H7 (cell line): ENCODE measurements at places on chromosomes 3 and 15. TPM values are rescaled to one million over a fixed set of nuclear protein-coding genes. Genes with fewer than 3 reads are reported as not detected.

The AGTR1 gene
- 0.03 and 0.30 TPM in 2 replicates for total RNA-seq

The NRROS gene
- 5.3 and 5.7 TPM in 2 replicates for total RNA-seq

The TNFAIP8L3 gene
- 0.28 and 0.41 TPM in 2 replicates for total RNA-seq

The SH2D7 gene
- not detected in 2 replicates for total RNA-seq

The OR4F15 gene
- not detected in 2 replicates for total RNA-seq

GRCh38 chr3:194810076-194810475, 124.4 kb downstream of the FAM43A start:
- DNase-seq, result no peak

DNA sequence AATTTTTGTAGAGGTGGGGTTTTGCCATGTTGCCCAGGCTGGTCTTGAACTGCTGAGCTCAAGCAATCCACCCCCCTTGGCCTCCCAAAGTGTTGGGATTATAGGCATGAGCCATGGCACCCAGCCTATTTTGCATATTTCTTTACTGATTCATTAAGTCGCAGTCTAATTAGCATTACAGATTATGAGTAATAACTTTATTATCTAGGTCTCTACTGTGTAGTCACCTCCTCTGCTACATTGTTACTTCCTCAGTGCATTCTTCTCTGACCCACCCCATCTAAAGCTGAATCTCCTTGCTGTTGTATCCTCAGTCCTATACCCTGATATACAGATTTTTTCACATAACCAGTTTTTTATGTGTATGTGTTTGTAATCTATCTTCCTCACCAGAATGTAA, 61.7 kb downstream of the TFDP2 start:
- DNase-seq, result no peak

GRCh38 chr3:73143821-73144237, 82.4 kb downstream of the EBLN2 start:
- DNase-seq, result no peak

DNA sequence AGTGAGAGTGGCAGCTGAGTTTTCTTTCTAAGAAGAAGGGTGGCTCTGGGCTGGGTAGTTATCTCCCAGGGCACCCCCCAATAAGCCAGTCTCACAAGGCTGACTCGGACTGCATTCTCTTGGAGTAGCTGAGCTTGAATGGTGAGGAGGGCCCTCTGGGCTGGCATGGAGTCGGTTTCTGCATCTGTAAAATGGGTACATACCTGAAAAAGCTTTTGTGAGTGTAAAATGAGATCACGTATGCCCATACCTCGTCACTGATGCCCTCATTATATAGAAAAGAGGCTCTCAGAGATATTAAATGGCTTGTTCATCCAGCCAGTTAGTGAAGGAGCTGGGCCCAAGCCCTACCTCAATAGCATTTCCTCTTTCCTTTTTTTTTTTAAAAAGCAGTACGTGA, 41.2 kb downstream of the SMAD6 start:
- DNase-seq, result no peak

DNA sequence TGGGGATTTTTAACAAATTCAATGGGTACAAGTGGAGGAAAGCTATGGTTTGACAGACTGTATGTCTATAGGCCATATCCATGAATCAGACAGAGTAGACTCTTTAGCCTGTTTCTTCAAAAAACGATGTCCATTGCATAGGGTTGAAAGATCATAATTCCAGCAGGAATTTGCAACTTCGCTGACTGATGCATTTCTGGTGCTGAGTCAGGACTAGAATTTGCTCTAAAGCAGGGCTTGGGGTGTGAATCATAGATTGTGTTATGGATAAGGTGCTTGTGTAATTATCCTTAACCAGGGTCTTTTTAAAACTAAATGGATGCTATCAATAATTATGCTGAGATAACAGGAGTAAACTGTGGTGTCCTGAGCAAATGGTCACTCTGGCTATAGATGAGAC, 200.4 kb upstream of the TBC1D5 start:
- no peak for DNase-seq

DNA sequence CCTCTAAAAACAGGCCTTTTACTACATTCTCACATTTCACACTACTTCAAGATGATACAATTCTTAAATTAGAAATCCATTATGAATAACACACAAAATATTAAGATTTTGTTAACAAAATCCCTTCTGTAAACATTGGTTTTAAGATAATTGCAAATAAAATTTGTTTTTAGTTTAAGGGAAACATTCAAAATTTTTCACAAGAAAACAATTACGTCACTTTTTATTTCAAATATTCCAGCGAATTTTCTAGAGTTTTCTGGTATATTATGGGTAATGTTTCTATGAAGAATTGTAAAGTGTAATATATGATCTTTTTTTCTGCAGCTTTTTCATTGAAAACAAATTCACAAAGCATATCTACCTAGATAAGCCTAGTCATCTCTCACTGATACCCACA, 5.9 kb downstream of the ARPP21 start:
- no peak for DNase-seq

- DNase-seq, result no peak
Measured at GRCh38 chr3:157793745-157794144, 290.5 kb upstream of the VEPH1 start.

DNA sequence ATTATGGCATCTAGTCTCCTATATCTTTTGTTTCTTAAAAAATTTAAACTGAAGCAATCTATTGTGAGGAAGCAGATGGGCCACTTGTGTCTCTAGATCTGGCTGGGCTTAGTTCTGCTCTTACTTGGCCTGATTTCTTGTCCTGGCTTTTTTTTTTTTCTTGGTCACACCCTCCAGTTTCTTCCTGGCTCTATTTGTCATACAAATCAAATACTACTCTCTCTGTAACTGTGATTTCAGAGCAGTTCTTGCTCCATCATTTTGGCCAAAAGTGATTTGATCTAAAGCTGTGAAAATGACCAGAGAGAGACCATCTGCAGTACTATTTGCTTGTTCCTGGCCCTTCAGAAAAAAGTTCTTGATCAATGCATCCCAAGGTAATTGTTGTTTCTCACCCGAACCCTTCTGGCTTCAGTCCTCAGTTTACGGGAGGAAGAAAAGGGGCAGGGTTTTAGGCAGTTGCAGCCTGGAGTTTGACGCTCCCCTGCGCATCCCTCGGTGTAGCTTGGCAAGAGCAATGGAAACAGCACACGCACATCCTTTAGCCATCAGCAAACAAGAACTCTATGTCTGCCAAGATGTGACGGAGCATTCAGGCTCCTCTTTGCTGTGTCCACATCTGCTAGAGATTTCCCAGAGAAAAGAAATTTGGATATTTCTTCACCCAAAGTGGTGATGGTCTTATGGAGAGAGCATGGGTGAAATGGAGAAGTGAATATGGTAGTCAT, 31.6 kb downstream of the CHST2 start:
- DNase-seq, result no peak

GRCh38 chr15:22903961-22904534, 65.6 kb downstream of the NIPA2 start:
- DNase-seq, result peak; percentile 40
